NCI-H1694 (cell line): ENCODE measurements at places on chromosomes 6 and 20.
A peak's percentile ranks its signal among the peaks of the same experiment; 100 is the strongest.

- no peak for DNase-seq
Observed at GRCh38 chr6:41204156-41204555, 3.2 kb upstream of the TREML2 start.

- no peak for DNase-seq
Observed at GRCh38 chr6:56416247-56416646, 168.9 kb upstream of the COL21A1 start.

DNA sequence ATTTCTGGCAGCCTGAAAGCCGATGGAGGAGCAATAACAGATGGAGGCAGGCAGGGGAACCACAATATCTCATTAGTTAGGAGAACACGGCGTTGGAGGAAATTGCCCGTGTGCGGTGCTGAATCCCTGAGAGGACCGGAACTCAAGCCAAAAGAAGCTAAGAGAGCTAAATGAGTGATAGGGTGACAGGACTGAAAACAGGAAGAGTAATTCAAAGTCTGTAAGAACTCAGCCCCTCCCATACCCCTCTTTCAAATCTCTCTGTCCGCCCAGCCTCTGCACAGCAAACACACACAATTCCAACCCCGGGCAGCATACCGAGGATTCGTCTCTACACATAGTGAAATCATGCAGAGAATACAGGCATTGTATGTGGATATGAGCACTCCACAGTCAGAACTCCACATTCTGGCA is 2.6 kb upstream of the IPCEF1 start:
- peak; percentile 20 for DNase-seq

- DNase-seq: no peak
Observed at GRCh38 chr6:104281370-104281769, 578.3 kb downstream of the HACE1 start.

DNA sequence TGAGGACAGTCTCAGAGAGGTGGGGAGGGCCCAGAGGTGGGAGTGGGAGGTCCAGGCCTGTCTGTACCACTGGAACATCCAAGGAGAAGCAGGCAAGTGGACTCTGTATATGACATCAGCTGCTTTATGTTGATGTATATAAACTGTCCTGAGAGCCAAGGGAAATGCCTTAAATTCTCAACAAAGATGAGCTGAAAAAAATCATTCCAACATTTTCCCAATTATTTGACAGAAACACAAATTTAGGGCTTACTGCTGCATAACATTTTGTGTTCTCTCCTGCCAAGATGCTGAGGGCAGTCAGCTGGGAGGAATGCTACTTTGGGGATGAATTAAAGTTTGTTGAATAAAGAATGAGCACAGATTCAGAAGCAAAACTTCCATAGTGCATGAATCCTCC is 52.8 kb downstream of the FOXC1 start:
- DNase-seq: no peak

- DNase-seq: no peak
Observed at GRCh38 chr6:129754750-129755149, 44.8 kb upstream of the ARHGAP18 start.

DNA sequence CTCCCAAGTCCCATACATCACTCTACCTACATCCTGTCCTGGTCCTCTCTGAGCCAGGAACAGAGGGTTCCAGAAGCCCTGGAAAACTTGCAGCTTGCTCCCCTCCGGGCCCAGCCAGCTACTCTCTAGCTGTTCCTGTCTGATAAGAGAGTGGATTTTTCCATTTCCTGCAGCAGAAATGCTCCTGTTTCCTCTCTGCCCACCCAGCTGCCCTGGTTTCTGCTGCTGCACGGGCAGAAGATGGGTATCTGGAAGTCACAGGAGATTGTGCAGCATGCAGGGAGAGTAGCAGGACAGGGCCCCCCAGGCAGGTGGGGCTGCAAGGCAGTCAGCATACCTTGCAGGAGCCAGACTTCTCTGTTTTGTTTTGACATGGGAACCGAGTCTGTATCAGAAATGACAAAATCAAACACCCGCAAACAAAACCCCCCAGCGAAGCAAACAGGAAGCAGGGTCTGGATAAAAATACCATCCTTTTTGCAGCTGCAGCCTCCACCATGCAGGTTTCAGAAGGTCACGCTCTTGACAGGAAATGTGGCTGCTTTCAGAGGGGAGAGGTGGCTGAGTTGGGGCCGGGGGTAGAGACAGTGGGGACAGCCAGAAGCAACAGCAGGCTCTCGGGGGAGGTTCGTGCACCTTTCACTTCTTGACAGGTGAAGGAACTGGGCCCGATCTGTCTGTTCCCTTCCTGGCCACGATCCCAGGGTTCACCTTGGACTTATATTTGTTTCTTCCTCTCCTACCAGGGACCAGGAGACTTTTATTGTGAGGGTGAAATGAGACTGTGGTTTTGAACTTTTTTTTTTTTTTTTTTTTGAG is 50.8 kb upstream of the FAM83D start:
- DNase-seq: no peak

DNA sequence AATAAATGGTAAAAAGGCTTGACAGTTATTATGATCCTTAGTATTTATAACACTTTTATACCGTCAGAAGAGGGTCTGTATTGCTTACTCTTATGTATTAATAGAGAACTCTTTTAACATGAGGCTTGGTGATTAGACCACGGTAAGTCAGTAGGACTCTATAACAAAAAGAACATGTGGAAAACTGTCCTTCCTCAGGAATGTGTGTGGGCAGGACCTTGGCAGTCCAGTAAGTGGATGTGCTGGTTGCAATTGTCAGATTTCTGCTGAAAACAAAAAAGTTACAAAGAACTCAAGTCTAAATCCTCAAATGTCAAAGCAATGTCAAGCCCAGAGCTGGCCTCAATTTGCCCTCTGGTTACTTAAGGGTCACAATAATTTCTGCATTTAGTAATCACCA is 81.1 kb downstream of the PLCG1 start:
- DNase-seq: no peak

- DNase-seq: no peak
Observed at GRCh38 chr6:21240709-21241108, 352.8 kb upstream of the SOX4 start.

GRCh38 chr6:79168695-79168980 is 65.8 kb downstream of the HMGN3 start:
- no peak for DNase-seq

- DNase-seq: no peak
Observed at GRCh38 chr6:90140683-90141082, 156.0 kb downstream of the BACH2 start.

GRCh38 chr6:169177516-169178166 is 76.0 kb downstream of the THBS2 start:
- DNase-seq: no peak

DNA sequence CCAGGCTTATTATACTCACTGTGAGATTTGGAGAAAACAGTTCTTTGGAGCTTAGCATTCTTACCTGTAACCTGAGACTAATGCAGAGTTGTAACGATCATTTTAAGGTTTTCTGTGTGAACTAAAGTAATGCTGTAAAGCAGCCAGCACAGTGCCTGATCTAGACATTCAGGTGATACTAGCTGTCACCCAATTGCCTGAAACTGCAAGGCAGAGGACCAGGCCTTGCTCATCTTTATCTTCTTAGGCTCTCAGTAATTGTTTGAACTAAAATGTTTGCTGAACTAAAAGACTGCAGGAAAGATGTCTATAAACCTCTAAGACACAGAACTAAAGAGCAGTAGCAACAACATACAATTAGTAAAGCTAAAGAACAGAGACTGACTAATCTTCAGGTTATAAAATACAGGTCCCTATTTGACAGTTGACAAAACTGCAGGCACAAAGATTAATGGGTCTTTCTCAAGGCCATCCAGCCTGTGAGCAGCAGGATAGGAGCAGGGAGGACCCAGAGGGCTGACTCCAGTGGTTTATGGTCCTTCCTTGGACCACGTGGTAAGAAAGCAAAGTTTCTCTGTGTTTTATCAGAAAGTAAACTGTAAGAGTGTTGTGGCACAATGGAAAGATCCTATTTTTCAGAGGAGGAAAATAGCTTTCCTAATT is 31.4 kb downstream of the SMLR1 start:
- DNase-seq: no peak

DNA sequence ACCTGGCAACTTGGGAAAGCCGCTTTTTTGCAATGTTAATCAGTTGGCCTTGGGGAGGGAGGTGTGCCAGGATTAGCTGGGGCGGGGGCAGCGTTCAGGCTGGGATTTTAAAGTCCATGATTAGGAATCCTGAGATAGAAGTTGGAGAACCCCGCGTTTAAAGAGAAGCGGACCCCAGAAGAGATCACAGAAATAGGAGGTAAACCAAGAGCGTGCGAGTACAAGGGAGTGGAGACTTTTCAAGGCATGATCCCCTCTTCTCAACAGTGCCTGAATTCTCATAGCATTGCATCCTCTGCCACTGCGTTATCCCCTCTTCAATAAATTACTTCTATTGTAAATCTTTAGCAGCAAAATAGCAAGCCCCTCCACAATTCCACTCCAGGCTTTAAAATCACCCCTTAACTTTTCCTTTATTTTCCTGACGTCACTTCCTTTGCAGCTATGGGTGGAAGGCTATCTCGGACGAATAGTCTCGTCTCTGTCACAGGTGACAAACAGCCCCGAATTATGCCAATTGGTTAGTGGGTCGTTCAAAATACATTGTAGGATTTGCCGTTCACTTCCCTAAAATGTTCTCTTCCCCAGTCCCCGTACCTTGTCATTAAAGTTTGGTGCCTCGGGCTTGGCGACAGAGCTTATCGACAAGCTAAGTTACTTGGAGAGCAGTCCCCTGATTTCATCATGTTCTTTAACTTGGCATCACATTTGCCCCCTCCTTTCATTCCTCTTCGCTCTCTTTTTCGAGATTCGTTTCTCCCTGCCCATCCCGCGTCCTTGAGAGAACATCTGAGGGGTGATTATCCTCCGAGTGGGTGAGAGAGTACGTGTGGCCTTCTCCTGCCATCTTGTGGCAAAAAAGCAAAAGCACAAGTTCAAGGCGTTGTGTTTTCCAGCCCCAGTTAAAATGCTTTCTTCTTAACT is 17.1 kb downstream of the OR2B2 start:
- DNase-seq: peak; percentile 38

- DNase-seq: no peak
Observed at GRCh38 chr6:69871107-69871506, 4.8 kb downstream of the COL19A1 start.

- no peak for DNase-seq
Observed at GRCh38 chr20:19893356-19893755, 123.8 kb upstream of the NAA20 start.

- DNase-seq: no peak
Observed at GRCh38 chr20:49387581-49387939, 94.9 kb downstream of the KCNB1 start.
